ENCODE measurements at places on chromosomes 12 and 14. TPM values are rescaled to one million over a fixed set of nuclear protein-coding genes. Genes with fewer than 3 reads are reported as not detected.

Gene GPRC5D
- polyA plus RNA-seq, result not detected

Gene IL26
- polyA plus RNA-seq, result not detected

Gene KRT7
- polyA plus RNA-seq, result 18.1 TPM

Gene YBX3
- 461 TPM for polyA plus RNA-seq

Gene KLRG1
- polyA plus RNA-seq, result 4.2 TPM

Gene FGF6
- not detected for polyA plus RNA-seq

Gene POTEG
- not detected for polyA plus RNA-seq

Data from adipose tissue (tissue), 3 donors.